ENCODE measurements at places on chromosomes 13 and 19. TPM values are rescaled to one million over a fixed set of nuclear protein-coding genes. Genes with fewer than 3 reads are reported as not detected.

Gene CATSPERD
- total RNA-seq: not detected

- no peak for DNase-seq
Observed at GRCh38 chr19:18265582-18265981, 8.7 kb downstream of the IQCN start.

DNA sequence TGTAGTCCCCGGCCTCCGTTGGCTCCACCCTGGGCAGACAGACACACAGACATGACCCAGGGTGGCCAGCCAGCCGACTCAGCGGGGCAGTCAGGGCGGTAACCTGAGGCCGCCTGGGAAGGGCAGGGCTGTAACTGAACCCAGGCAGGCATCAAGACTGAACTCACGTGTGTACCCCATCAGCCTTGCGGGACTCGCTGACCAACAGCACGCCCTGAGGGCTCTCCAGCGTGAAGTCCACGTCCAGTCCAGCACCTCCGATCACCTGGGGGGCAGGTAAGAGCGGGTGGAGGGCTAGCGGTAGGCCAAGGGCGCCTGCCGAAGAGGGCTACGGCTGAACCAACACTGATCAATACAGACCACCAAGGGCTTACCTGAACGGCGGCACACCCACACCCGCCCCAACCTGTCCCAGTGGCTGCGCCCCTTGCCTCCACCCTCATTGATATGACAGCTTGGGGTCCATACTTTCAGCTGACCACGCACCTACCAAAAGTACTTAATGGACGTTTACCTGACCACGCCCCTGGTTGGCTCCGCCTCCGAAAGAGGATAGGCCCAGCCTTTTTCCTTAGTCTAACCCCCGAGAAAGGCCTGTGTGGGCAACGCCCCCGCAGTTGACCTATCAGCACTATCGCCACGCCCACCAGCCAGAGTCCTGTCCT lies 791 bp downstream of the TMED1 start:
- DNase-seq: peak; percentile 21

DNA sequence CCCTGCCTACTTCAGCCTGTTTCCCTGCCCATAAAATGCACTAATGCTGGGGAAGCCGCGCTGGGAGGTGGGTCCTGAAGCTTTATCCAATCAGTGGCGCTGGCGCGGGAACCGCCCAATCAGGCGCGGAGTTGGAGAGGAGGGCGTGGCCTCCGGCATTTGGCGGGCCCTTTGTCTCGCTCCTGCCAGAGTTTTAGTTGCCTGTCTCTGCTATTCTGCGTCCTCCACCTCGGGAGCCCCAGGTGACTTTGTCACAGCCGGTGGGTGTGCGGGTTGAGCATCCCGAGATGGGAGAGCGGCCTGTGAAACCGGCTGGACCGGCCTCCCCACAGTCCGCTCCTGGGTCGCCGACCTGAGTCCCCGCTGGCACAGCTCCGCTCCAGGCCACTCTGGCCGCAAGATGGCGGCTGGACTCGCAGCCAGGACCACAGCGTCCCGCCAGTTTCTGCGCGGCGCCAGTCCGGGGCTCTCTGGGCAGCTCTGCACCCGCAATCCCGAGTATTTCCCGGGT lies 30.7 kb upstream of the ZNF429 start:
- DNase-seq: no peak

- DNase-seq: no peak
Observed at GRCh38 chr19:8261881-8262280, 46.3 kb downstream of the CD320 start.

DNA sequence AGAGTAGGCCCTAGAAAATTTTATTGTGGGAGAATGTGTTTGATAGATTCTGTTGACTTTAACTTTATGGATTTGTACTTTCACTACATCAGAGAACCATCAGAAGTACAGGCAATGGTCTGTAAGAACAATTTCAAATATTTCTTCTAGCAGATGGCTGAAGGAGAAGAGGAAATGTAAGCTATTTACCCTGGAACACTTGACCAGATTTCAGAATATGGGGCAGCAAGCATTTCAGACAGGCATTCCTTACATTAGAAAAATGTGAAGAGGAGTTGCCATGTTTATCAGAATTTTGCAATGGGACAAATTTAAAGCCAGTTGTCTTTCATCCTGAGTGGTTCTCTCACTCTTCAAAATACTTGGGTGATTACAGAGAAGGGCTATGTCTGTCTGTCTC lies 7.5 kb downstream of the FRY start:
- DNase-seq: no peak

Gene GRK1
- not detected for total RNA-seq

Gene MEIS3
- not detected for total RNA-seq

DNA sequence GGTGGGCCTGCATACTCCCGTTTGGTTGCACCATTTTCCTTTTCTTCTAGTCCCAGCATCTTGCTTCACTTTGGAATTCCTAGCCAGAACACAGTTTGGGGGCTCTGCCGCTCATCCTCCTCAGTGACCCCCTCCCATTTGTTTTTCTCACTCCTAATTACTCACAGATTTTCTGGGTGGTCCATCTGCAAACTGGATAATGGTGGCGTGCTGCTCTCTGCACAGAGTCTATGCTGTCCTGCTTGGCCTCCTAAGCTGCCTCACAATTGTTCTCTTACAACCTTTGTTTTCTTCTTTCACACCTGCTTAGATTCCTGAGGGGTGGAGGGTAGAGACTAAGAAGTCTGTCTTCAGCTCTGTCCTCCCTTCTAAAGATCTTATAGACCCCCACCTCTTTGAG lies 80.8 kb downstream of the SHISA2 start:
- DNase-seq: no peak

Gene OR7C1
- total RNA-seq: not detected

DNA sequence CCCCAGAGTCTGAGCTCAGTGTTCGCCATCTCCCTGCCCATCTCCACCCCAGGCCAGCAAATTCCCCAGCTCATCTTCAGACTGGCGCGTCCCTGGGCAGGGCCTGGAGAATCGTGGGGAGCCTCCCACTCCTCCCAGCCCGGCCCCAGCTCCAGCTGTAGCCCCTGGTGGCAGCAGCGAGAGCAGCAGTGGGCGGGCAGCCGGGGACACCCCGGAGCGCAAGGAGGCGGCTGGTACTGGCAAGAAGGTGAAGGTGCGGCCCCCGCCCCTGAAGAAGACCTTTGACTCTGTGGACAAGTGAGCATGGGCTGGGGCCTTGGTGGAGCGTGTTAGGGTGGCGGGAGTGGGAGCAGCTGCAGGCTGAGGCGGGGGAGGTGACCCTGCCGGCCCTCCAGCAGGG lies 8.4 kb upstream of the PRR19 start:
- DNase-seq: no peak

Gene CDC42EP5
- 85.5 TPM for total RNA-seq

DNA sequence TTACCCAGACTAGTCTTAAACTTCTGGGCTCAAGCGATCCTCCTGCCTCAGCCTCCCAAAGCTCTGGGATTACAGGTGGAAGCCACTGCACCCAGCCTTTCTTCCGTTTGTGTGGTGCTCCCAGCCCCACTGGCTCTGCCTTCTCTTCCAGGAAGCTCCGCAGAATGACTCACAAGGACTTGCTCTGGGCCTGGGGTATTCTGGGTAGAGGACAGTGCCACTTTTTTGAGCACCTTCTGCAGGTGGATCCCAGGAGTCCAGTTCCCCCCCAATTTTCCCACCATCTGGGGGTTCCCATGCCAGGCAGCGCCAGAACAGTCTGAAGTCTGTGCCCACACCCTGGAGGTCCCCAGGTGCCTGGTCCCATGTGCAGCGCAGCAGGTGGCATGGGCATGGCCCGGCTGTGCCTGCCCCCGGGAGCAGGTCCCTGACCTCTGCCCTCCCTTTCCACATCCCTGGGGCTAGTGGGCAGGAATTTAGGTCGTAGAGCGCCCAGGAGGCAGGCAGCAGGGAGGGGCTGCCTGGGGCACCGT lies 1.6 kb downstream of the REEP6 start:
- no peak for DNase-seq

Gene TTYH1
- total RNA-seq: not detected

Gene KASH5
- not detected for total RNA-seq

Gene CEACAM19
- 13.0 TPM for total RNA-seq

DNA sequence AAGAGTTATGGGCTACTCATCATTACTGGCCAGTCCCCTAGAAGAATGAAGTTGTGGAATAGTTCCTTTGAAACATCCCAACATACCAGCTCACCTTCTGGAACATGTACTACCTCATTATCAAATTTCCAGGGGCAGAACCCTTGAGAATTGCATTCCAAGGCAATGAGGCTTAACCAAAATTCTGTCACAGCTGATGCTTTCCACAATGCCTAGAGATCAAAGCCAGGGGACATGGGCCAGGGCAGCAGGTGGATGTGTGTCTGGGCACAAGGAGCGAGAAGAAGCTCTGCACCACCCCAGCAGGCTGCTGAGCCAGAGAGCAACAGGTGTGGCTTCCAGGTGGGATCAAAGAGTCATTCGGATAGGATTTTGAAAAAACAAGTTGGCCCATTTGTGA lies 362.1 kb downstream of the EFNB2 start:
- no peak for DNase-seq

- peak; percentile 69 for DNase-seq
Observed at GRCh38 chr19:8252922-8253589, 43.9 kb downstream of the CERS4 start.

DNA sequence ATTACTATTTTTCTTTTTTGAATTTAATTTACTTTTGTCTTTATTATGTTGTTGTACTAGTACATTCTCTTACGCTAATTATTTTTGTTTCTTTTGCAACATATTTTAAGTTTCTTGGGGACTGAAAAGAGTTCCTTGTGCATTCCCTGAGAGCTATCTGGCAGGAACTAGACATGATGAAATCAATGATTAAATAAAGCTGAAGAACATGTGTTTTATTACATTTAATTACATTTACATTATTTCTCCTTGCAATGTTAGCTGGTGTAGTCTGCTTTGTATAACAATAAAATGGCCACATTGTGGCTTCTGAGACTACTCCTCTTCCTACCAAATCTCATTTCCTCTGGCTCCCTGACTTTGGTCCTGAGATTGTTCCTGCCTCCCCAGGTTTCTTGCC lies 244.9 kb downstream of the NDFIP2 start:
- DNase-seq: no peak

DNA sequence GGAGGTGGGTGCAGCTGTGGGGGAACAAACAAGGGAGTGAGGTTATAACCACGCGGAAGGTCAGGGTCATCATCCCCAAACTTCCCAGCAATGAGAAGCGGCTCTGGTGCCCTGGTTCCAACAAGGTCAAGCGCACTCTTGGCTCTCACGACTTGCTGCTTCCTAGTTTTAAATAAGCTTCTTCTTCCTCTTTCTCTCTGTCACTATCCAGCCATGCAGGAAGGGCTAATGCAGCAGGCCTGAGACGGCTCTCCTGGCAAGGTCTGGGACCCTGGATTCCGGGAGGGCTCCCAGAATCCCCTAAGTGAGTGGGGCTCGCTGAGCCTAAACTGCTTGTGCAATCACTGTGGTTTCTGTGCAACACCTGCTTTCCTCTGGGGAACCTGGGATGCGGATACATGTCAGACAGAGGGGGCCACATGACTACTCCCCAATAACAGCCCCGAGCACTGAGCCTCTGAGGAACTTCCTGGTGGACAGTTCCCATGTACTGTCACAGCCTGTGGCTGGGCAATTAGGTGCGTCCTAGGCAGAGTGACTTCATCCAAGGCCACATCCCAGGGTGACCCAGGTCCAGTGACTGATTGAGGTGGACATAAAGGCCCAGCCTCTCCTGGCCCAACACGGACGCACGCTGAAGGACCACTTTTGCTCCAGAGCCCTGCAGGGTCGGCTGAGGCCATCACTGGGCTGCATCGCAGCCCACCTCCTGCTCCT lies 24.2 kb downstream of the VRK3 start:
- no peak for DNase-seq

Gene SIX5
- total RNA-seq: 15.2 TPM

DNA sequence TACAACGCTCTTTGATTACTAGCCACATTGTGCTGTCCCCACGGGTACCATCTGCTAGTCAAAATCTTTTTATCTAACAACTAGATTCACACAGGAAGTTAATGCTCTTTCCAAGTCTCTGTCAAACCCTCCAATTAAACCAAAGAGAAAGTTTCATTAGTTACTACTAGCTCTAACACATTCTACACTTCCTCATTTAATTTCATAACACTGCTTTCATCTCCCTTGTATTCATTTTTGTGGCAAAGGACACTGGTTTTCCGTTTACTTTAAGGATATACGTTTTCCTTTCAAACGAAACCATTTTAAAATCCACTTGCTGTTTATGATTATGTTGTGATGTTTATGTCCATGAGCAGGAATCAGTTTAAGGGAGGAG lies 5.3 kb downstream of the DYRK1B start:
- DNase-seq: no peak

Gene TMEM145
- total RNA-seq: not detected

- no peak for DNase-seq
Observed at GRCh38 chr13:73136776-73137175, 78.0 kb downstream of the KLF5 start.

Gene KLK14
- total RNA-seq: not detected

DNA sequence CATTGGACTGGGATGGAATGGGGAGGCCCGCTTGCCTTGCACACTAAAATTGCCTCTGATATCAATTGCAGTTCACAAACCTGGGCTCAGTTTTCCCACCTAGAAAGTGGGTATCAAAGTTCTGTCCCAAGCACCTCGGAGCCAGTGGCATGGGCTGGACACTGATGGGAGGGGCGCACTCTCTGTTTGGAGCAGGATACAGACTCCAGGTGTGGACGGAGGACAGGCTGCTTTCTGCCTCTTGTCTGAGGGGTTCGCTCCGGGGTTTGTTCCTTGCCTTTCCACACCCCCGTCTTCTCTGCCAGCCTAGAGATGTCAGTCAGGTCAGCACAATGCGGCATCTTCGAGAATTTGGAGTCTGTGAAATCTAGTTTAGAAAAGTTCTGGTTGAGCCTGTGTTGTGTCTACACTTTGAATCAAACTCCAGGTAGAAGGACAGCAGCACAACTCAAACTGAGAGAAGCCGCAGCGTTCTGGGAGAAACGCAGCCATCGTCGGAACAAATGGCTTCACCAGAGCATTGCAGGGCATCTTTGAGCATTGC lies 141.9 kb downstream of the TEX29 start:
- no peak for DNase-seq

DNA sequence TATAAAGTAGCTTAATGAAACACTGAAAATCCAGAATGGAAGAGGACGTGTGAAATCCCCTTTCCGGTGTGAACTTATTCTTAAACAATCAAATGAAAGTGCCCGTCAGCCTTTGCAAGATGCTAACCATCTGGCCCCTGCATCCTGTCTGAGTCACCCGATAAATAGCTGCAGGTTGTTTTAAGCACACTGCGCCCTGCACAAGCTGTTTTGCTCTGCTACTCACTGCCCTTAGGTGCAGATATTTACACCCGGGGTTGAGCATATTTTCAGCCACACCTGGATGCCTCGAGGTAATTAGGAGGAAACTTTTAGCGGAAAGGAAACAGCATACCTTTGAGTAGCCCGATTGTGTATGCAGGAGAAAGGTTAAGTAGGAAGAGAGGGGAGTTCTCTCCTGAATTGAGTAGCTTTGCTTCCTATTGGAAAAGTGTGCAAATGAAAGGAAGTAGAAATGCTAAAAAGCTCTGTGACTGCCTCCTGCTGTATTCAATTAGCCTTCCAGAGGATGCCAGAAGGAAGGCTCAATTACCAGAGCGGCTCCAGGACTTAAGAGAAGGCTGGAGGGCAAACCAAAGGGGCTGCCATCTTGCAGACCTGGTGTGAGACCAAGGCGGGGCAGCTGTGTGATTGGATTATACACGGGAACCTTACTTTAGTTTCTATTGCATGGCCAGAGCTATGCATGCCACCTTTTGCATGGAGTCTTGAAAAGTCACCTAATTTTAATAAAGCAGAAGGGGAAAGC lies 42.5 kb downstream of the IRS2 start:
- peak; percentile 69 for DNase-seq
